Activated CD4-positive, alpha-beta T cell treated with anti-CD3 and anti-CD28 coated beads, Interleukin-10, Interleukin-2, amounts not matched to agents 100 ng/mL and 50 ng/mL, durations not matched to agents 16 hours and 8 hours (primary cell): ENCODE measurements at places on chromosomes 12 and 14.
A peak's percentile ranks its signal among the peaks of the same experiment; 100 is the strongest.

GRCh38 chr12:104747330-104747729, 210.8 kb downstream of the SLC41A2 start:
- DNase-seq, result no peak

DNA sequence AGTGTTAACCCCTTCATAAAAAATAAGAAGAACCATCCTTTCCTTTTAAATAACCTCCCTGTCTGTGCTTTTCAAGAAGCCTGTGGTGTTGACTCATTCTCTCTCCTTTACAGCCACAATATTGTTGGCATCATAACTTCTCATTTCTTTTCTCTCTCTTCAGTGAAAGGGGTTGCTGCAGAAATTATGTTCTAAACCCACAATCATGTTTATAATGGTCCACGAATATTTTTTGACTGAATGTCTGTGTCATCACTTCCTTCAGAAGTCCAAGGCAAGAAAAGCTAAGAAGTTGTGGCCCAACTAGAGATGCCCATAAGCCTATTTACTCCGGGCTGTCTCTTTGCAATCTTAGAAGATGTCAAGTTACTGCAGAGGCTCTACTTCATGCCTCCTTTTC, 488.3 kb downstream of the APAF1 start:
- no peak for DNase-seq

GRCh38 chr12:121465921-121466793, 66.2 kb downstream of the RNF34 start:
- peak; percentile 53 for DNase-seq

- no peak for DNase-seq
Observed at GRCh38 chr12:52486166-52487105, 6.6 kb downstream of the KRT6A start.

GRCh38 chr14:29216268-29217232, 450.0 kb downstream of the FOXG1 start:
- DNase-seq, result no peak

DNA sequence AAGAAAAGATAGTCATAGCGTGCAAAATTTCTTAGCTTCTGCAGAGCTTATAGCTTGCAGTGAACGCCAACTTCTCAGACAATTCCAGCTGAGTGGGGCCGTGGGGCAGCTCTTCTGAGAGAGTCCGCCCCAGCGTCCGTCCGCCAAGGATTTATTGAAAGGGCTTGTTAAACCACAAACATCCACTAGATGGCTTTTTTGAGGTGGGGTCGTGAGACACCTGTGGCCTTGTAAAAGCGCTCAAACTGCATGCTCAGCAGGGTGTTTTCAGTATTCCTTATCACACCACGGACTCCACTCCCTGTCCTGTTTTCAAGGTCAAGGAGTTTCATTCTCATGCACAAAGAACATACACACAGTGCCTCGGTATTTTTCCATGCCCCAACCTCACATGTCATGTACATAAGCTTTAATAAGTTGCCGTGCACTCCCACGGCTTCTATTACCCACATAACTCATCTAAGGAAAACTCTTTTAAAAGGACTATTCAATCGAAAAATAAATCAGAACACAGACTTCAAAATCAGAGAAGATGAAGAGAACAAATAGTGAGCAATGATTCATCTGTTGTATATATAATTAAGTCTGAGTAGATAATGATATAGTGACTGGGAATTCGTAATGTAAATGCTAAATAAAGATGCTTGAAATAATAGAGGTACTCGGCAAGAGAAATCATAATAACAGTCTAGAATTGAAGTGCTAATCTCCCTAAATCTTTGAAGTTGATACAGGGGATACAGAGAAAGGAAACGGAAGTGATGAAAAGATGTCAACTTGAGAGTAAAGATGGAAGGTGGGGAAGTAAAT, 46.7 kb downstream of the WBP11 start:
- DNase-seq, result peak; percentile 26

DNA sequence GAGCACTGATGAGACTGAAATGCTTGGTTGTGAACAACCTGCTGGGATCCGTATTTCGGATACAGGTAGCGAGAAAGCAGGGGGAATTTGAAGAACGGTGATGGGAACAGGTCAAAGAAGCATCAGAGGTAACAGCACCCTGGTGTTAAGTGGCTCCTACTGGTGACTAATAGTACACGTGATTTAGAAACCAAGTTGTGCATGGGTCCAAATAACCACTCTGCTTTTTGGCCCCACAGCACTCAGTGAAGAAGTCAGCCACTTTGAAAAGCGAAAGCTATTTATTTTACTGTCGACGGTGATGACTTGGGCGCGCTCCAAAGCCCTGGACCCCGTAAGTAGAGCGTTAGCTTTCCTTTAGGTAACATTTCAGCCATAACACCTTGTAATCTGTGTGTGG, 16.7 kb downstream of the AK7 start:
- no peak for DNase-seq

- no peak for DNase-seq
Observed at GRCh38 chr12:132739600-132740312, 21.9 kb downstream of the ANKLE2 start.

DNA sequence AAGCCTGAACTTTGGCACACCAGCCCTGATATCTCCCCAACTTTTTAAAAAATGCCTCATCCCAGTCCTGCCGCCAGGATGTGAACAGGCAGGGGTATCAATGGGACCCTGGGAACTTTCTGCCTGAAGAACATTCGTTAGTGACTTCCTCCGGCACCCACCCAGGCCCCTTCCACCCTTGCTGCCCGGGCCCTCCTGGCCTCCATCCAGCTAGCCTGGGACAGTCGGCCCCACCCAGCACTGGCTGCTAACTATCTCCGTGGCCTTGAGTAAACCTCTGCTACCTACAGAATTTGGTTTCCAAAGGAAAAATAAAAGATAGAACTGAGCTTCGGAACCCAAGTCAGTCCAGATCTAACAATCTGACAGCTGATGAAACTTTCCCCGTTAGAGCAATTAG, 14.3 kb downstream of the SCARB1 start:
- DNase-seq, result no peak

GRCh38 chr12:92085040-92085735, 60.5 kb downstream of the BTG1 start:
- DNase-seq, result no peak

DNA sequence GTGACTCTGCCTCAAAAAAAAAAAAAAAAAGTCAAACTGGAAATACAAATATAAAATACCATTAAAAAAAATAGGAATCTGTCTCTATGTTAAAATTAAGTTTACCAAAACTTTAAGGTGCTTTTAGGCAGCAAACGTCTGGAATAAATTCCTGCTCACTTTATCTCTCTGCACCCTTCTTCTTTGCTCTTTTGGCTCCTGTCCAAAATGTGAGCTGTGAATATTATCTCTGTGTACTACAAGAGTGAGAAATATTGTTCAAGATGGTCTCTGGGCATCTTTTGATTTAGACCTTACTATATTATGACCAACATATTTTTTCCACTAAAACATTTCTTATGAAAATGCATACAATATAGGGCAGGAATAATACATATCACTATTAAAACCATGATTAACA, 63.7 kb downstream of the PUS7L start:
- DNase-seq, result no peak

DNA sequence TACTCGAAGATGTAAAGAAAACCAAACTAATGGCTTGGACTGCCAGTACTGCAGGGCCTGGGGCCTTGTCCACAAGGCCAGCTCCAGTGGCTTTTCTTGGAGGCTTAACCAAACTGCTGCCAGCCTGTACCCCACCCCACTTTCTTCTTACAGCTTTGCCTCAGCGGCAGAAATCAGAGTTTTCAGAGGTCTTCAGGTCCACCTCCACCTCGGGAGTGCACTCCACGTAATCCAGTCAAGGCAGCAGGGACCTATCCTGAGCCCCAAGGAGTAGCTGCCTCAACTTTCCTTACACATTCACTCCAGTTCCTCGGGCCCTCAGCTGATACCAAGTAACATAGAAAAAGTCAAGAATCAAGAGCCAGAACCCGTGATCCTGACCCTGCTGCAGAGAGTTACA, 19.6 kb downstream of the PRMT8 start:
- no peak for DNase-seq

DNA sequence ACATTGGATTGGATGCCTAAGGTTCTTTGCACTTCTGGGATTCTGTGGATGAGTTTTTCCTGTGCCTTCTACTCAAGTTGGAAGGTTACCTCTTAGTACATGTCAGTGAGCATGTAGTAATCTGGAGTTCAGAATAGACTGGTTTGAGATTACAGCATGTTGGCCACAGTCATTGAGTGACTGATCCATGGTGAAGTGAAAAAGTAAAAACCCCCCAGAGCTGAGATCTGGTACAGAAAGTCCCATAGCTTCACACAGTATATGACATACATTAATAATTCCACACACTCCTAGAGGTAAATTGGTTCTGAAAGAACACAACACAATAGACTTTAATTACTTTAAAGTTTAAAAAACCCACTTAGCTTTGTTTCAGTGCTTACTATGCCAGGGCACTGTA, 11.9 kb upstream of the CCND2 start:
- no peak for DNase-seq

- no peak for DNase-seq
Observed at GRCh38 chr12:64082866-64083268, 139.2 kb downstream of the KICS2 start.

DNA sequence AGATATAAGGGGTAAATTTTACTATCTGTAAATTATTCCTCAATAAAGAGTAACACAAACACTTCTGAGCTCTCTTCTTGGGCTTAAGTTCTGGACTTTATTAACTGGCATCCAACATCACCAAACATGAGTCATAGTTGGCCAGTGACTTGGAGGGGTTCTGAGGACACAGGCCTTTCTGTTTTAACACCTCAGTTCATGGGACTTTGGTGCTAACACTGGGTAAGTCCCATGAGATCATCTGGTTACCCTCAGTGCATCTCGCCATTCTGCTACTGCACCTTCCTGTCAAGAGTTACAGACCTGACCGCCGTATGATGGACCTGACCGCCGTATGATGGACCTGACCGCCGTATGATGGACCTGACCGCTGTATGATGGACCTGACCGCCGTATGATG, 9.9 kb downstream of the SLC15A4 start:
- peak; percentile 27 for DNase-seq

DNA sequence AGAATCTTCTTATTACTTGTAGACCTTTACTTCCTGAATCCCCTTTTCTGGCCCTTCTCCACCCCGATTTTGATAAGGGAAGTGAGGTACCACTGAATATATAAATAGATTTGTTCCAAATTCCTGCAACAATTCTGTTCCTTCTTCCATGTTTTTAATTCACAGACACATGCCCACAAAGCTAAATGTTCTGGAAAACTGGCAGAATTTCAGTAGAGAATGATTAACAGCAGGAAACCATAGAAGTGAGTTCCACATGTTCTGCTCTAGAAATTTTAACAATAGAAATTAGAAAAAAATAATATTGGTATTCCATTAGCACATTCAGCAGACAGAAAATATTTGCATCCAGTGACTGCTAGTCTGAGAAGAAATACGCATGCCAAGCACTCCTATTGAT, 139.6 kb downstream of the SLC2A13 start:
- DNase-seq, result no peak

DNA sequence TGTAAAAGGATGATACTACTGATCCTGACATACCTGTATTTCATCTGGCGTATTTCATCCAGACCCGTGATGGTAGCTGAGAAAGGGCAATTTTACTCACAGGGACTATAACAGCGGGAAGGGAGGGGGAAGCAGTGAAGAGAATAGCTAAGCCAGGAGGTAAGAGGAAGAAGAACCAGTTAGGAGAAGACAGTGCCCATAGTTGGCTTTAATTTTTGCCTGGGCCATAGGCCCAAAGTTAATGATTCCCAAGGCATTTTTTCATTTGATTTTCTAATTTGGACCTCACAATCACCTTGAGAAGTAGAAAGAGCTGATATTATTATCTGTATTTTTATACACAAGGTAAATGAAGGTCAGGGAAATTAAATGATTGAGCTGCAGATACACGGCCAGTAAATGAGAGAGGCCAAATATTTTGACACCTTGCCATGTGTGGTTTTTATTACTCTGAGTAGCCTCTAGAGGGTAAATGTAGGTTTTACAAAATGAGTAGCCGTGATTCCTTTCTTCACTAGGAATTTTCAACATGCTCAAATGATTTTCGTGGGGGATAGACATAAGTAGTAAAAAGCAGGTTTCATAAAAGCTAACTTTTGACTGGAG, 382.2 kb downstream of the FUT8 start:
- DNase-seq, result no peak

GRCh38 chr12:54285150-54286041, 4.9 kb downstream of the HNRNPA1 start:
- no peak for DNase-seq

DNA sequence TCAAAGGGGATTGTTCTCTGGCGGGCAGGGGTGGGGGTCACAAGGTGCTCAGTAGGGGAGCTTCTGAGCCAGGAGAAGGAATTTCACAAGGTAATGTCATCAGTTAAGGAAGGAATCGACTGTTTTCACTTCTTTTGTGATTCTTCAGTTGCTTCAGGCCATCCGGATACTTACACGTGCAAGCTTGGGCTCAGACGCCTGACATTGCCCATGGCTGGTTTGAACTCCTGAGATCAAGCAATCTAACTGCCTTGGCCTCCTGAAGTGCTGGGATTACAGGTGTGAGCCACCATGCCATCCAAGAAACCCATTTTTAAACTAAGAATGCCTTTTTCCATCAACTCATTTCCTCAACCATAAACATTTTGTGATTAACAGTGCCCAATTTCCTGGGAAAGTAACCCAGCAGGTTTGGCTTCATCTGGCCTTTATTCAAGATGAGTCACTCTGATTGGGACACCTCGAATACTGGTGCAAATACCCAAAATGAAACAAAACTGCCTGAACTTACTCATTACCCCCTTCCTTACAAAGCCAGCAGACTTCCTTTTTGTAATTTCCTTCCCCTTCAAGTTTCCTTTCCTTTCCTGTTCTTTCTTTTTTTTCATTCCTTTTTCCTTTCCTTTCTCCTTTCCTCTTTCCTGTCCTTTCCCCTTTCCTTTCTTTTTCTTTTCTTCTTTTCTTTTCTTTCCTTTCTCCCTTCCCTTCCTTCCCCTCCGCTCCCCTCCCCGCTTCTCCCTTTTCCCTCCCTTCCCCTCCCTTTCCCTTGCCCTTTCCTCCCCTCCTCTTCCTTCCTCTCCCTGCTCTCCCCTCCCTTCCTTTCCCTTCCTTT, 10.2 kb upstream of the RNASE10 start:
- peak; percentile 57 for DNase-seq

GRCh38 chr12:126404293-126404881, 1339.2 kb downstream of the AACS start:
- DNase-seq, result no peak

DNA sequence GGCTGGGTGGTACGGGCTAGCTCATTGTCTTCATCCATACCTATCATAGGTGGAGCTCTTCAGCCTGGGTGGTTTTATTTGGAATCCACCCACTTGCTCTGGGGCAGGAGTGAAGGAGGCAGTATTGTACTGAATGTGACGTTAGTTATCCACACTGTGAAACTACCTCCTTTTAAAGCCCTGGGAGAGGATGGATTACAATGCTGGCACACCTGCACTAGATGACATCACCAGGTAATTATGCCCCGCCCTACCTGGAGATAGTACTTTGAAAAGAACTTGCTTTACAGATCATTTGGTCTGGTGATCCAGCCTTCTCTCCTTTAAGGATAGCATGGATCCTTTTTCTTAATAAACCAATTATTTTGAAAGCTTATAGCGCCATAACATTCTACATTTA, 78.0 kb downstream of the B4GALNT3 start:
- no peak for DNase-seq

GRCh38 chr12:49489154-49489553, 49.7 kb upstream of the KCNH3 start:
- no peak for DNase-seq

- no peak for DNase-seq
Observed at GRCh38 chr14:78967111-78967809, 797.1 kb downstream of the NRXN3 start.

- no peak for DNase-seq
Observed at GRCh38 chr14:44300916-44301315, 206.2 kb downstream of the FSCB start.

GRCh38 chr12:59122784-59123183, 202.5 kb upstream of the LRIG3 start:
- DNase-seq, result no peak
